ENCODE measurements at places on chromosomes 12 and 14. TPM values are rescaled to one million over a fixed set of nuclear protein-coding genes. Genes with fewer than 3 reads are reported as not detected.

Gene DAO
- total RNA-seq, result not detected

Gene CPM
- 224 TPM for total RNA-seq

Gene SLC38A4
- 1.1 TPM for total RNA-seq

Gene BHLHE41
- total RNA-seq, result 125 TPM

- H3K4me3 ChIP-seq, result no peak overlapping the region
- no peaks in the 10 kb centered on the region for H3K4me1 ChIP-seq
- no peak overlapping the region for H3K27ac ChIP-seq
- H3K36me3 ChIP-seq, result peaks cover 19% of the 10 kb centered on the region
- no peaks in the 10 kb centered on the region for H3K27me3 ChIP-seq
- no peak for DNase-seq
Measured at GRCh38 chr14:73997944-73998447, 21.1 kb downstream of the ENTPD5 start.

- DNase-seq, result peak; percentile 70
- H3K27me3 ChIP-seq, result no peaks in the 10 kb centered on the region
- peaks cover 22% of the 10 kb centered on the region for H3K4me1 ChIP-seq
- peak overlapping the region; percentile 33 for H3K4me3 ChIP-seq
- H3K36me3 ChIP-seq, result no peaks in the 10 kb centered on the region
- H3K27ac ChIP-seq, result no peak overlapping the region
Measured at GRCh38 chr14:103606963-103607668, 21.9 kb upstream of the KLC1 start.

GRCh38 chr12:64219145-64219544, 3.0 kb downstream of the KICS2 start:
- DNase-seq, result no peak
- H3K4me3 ChIP-seq, result no peak overlapping the region
- peaks cover 13% of the 10 kb centered on the region for H3K4me1 ChIP-seq
- no peak overlapping the region for H3K27ac ChIP-seq
- H3K27me3 ChIP-seq, result no peaks in the 10 kb centered on the region

DNA sequence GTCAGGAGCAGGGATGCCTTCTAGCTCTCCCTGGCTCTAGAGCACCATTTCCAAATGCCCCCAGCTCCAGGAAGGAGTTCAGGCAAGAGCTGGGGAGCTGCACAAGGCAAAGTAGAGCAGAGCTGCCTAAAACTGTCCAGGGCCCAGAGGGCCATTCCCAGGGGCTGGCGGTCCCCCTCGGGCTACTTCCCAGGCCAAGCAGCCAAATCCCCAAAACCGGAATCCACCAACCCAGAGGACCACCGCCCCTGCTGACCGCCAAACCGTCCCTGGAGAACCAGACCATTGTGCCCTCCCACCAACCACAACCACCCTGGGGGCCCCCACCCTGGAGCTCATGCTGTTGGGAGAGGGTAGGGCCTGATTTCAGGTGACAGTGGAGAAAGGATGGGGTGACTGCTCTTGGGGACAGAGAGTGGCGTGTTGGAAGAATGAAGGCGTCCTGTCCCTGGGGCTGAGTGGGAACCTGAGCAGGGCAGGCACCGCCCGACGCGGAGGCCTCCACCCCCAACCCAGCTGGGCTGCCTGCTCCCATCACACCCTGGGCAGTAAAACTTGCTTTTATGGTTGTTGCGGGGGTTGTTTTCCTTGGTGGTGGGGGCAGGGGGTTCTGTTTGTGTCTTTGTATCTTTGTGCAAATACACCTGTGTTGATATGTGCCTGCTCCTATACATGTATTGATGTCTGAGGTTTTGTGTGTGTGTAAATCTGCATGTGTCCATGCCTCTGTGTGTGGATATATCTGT, 24.0 kb upstream of the KRT78 start:
- no peaks in the 10 kb centered on the region for H3K36me3 ChIP-seq
- DNase-seq, result no peak
- peaks cover 32% of the 10 kb centered on the region for H3K4me1 ChIP-seq
- H3K4me3 ChIP-seq, result no peak overlapping the region
- H3K27me3 ChIP-seq, result no peaks in the 10 kb centered on the region

DNA sequence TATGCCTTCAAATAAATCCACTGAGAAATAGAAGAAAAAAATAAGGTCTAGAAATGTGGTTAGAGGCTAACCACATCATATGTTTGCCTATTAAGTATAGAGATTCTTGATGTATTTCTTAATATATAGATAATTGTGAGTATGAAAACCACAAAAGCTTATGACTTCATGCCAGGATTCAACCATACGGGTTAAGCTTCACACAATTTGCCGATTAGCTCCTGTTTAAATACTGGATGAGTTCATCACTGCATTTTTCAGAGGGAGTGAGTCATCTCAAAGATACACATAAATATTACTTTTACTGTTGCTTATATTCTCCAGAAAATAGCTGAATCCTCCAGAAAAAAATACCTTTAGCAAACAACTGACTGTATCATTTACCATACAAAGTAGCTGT, 79.6 kb downstream of the RPL10L start:
- H3K27me3 ChIP-seq, result no peaks in the 10 kb centered on the region
- no peaks in the 10 kb centered on the region for H3K4me1 ChIP-seq
- DNase-seq, result no peak
- no peak overlapping the region for H3K27ac ChIP-seq
- H3K4me3 ChIP-seq, result no peak overlapping the region
- no peaks in the 10 kb centered on the region for H3K36me3 ChIP-seq

- no peak overlapping the region for H3K4me3 ChIP-seq
- H3K27ac ChIP-seq, result no peak overlapping the region
- no peaks in the 10 kb centered on the region for H3K4me1 ChIP-seq
- no peaks in the 10 kb centered on the region for H3K36me3 ChIP-seq
- no peak for DNase-seq
Measured at GRCh38 chr12:55700255-55701018, 7.3 kb downstream of the ITGA7 start.

GRCh38 chr14:101948666-101949216, 15.6 kb upstream of the DYNC1H1 start:
- H3K27ac ChIP-seq, result peak overlapping the region; percentile 98
- peak overlapping the region; percentile 85 for H3K4me3 ChIP-seq
- DNase-seq, result no peak
- H3K4me1 ChIP-seq, result peaks cover 22% of the 10 kb centered on the region

GRCh38 chr12:93476555-93476954, 9.2 kb downstream of the MRPL42 start:
- peaks cover 75% of the 10 kb centered on the region for H3K36me3 ChIP-seq
- no peak overlapping the region for H3K4me3 ChIP-seq
- H3K4me1 ChIP-seq, result no peaks in the 10 kb centered on the region
- H3K27ac ChIP-seq, result no peak overlapping the region
- H3K27me3 ChIP-seq, result no peaks in the 10 kb centered on the region
- DNase-seq, result no peak

- DNase-seq, result no peak
- no peaks in the 10 kb centered on the region for H3K4me1 ChIP-seq
- H3K4me3 ChIP-seq, result no peak overlapping the region
- no peak overlapping the region for H3K27ac ChIP-seq
Measured at GRCh38 chr12:131755305-131756113, 44.6 kb downstream of the SFSWAP start.
